ENCODE measurements at places on chromosomes 1 and 21.
A peak's percentile ranks its signal among the peaks of the same experiment; 100 is the strongest.

DNA sequence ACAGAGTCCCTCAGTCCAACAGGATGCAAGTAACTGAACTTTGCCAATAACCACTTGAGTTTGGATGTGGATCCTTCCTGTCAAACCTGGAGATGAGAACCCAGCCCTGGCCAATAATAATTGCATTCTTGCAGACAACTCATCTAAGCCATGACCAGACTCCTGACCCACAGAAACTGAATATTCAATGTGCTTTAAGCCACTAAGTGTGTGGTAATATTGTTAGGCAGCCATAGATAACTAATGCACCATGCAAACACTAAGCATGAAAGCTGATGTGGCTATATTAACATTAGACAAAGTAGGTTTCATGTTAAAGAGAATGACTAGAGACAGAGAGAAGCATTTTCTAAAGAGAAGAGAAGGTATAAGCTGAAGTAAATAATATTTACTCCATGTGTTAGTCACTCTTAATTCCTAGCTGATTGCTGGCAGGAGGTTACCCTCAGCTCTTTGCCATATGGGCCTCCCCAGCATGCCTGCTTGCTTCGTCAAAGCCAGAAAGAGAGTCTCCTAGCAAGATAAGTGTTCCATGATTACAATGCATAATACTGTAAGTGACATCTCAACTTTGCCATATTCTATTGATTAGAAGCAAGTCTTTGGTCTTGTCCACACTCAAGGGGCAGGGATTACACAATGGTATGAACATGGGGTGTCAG lies 276.4 kb upstream of the PLXNA2 start:
- no peak for DNase-seq

DNA sequence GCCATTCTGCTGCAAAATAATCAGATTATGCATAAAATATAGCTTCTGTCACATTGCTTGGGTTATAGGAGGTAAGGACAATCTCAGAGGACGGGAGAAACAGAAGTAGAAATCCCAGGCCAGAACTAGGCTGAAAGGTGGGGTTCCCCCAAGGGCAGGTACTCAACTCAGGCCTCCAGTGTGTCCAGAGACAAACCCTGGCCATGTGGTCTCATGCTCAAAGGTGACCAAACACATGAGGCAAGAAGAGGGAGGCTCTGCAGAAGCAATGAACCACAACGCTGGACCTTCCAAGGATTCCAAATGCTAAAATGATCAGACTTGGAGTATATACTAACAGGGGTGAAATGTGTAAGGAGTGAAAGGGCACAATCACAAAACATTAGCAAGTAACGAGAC lies 103.8 kb downstream of the DMRTB1 start:
- DNase-seq = no peak

GRCh38 chr1:2840036-2840809 lies 38.7 kb upstream of the TTC34 start:
- no peak for DNase-seq

DNA sequence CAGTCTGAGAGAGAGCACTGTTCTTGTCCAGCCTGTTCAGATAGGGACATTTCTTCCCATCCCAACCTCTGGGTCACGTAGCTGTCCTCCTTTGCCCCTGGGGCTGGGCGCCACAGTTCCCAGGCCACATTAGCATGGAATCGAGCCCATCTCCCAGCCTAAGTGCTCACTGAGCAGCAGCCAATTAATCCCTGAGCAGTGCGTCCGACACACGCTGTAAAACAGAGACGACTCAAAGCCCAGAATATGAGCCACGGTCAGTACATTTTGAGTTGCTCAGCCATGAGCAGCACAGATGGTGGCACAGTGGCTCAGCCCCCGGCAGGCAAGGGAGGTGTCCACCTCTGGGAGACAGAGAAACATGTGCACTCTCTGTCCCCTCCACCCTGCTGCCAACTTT lies 267.4 kb downstream of the NPHP4 start:
- DNase-seq = no peak

DNA sequence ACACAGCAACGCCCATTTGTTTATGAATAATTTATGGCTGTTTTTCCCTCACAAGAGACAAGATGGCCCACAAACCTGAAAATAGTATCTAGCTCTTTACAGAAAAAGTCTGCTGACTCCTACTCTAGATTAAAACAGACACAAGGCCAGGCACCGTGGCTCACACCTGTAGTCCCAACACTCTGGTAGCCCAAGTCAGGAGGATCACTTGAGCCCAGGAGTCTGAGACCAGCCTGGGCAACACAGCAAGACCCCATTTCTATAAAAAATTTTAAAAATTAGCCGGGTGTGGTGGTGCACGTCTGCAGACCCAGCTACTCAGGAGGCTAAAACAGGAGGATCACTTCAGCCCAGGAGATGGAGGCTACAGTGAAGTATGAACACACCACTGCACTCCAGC lies 34.6 kb downstream of the LUZP1 start:
- DNase-seq = no peak

DNA sequence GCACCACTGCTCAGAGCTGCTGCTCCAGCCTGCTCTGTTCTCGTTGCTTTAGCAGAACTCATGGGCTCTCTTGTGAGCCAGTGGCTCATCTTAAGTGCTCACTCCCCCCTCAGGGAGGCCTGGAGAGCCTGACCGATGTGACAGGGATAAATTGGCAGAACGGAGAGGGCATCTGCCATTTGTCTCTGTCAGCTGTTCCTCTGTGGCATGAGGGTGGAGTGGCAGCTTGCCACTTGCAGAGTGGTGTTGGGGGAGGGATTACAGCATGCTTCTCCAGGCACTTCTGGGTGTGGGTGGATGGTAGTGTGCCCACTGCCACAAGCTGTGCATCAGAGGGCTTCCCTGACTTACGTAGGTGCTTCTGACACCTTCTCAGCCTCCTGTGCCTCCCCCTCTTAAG lies 229.5 kb downstream of the PAPPA2 start:
- no peak for DNase-seq

- no peak for DNase-seq
Observed at GRCh38 chr1:39544327-39544726, 32.3 kb downstream of the PABPC4 start.

GRCh38 chr1:6657138-6657537 lies 32.5 kb downstream of the THAP3 start:
- no peak for DNase-seq

DNA sequence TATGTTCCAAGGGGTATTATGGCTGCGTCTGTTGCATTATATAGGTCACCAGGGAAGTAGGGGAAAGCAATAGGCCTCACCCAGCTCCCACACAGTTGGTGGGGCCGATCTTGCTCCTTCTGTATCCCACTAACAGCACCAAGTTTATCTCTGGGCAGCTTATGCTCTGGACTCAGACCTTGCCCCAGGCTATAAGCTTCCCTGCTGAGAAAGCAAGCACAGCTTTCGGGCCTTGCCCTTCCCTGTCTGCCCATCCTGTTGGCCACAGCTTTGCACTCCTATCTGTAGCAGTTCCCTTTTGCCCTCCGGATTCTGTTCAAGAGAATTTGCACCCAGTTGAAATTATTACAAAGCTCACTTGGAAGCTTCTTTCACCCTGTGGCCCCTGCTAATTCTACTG lies 12.9 kb downstream of the KCNE1 start:
- DNase-seq = no peak

DNA sequence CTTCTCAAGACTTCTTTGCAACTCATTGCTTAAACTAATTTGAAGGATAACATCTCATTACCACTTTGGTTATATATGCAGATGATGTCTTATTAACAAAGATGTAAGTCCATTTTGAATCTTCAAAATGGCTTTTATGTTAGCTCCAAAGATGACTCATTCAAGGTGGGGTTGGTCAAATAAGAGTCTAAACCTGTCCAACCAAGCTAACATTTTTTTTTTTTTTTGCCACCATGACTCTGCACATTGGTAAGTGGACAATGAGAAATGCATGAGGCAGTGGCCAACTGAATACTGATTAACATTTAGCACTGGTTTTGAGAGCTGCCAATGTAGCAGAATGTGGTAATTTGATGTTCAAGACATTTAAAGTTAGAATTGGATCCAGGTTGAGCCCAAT lies 278 bp upstream of the KRTAP27-1 start:
- DNase-seq = no peak

DNA sequence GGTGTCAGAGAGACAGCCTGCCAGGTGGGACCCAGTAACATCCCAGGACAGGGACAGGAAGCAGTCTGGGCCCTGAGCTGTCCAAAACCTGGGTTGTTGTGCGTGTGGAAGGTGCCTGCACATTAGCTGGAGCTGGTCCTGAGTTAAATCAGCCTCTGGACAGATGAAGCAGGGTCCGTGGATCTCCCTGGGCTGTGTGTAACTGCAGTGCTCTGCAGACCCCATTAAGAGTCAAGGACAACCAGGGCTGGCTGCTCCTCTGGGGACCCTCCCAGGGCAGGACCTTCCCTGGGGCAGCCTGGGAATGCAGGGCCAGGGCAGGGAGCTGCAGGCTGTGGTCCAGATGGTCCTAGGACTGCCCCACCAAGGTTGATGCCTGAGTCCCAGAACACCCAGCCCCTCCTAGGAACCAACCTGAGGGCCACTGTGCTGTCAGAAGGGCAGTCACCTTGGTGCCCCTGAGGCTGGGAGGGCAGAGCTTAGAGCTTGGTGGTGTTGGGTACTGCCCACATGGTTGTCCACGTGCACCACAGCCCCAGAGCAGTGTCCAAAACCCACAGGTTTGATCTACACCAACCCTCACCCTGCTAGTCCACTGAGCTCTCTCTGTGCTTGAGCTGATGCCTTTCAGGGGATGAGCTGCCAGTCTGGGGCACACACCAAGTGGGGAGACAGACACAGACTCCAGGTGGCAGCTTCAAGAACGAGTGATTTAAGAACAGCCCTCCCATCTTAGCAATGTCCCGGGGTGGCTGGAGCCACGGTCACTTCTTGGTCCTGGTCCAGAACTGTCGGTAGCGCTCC lies 2.9 kb downstream of the MRPL55 start:
- no peak for DNase-seq

DNA sequence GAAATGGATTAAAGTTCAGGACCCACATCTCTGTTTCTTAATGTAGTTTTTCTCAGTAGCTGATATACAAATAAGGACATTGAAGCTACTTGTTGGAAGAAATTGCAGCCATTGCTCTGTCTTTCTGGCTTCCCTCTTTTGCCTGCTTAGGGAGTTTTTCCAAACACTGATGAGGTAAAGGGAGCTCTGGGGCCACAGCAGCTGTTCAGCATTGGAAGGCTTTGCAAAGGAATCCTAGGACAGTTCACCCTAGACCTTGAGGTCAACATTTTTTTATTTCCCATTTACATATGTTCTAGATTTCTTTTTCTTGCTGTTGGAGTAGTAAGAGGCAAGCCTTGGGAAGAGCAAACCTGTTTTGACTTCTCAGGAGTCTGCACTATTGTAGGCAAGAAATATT lies 126.9 kb upstream of the PLPPR5 start:
- no peak for DNase-seq

- no peak for DNase-seq
Observed at GRCh38 chr1:66730462-66730861, 21.8 kb upstream of the DYNLT5 start.

DNA sequence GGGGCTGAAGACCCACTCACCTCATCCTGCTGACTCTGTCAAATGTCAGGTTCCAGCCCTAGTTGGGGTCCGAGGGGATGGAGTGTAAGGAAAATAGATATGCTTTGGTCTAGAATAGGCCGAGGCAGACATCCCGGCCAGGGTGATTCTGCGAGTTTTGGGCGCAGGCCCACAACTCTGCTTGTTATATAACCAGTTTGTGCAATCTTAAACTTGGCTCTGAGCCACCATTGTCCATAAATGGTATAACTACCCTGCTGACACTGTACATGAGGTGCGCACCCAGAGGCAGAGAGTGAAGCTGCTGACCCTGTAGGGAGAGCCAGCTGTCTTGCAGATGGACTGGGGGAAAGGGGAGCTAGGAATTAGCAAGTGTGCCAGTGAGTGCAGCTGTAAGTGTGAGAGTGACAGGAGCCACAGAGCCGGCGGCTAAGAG lies 1388.8 kb downstream of the AMY1C start:
- no peak for DNase-seq

DNA sequence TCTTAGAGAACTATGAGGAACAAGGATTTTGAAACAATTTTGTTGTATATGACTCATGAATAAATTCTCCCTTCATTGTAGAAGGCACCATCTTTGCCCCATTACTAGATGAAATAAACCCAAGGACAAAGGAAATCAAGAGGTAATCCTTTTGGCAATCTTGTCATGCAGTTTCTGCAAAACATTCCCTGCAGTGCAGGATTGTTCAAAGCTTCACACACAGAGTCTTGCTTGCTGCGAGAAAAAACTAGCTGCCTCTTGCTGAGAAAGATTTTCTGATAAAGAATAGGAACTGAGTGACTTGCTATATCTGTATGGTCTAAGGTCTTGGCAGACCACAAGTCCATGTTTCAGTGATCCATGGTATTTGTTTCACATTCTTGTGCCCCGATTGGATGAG lies 657.4 kb upstream of the ADGRL4 start:
- DNase-seq = no peak

DNA sequence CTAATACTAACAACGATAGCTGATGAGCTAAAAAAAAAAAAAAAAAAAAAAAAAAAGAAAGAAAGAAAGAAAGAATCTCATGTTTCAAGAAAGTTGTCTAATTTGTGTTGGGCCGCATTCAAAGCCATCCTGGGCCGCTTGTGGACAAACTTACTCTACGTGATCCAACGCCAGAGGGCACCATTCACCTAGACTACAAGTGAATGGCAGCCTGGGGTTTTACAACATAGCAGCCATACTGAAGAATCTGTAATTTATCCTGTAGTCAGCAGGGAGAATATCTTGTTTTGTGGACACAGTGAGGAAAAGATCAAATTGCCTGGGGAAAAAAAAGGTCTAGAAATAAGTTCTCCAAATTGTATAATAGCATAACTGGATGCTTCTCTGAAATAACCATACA lies 47.0 kb downstream of the CYP2J2 start:
- DNase-seq = peak; percentile 7

GRCh38 chr1:52925571-52926005 lies 1.5 kb upstream of the SCP2 start:
- DNase-seq = no peak

GRCh38 chr1:3082051-3082450 lies 13.0 kb downstream of the PRDM16 start:
- no peak for DNase-seq

- DNase-seq = no peak
Observed at GRCh38 chr1:193105821-193106177, 585 bp upstream of the GLRX2 start.

DNA sequence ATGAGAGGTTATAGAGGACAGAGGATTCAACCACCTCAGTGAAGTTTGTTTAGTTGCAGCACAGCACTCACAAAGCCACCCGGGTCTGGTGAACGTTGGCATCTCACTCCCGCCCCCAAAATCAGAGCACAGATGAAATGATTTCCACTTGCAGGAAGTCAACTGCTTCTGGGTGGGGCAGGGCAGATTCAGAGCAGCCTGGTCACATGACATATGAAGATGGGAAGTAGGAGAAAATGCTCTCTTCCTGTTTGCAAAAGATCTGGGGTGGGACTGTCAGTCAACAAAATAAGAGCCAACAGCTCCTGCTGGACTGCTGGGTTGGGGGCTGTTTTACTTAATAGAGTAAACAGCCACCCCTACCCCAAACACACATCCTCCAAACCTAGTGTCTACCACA lies 43.2 kb downstream of the LRRC71 start:
- DNase-seq = no peak
